ENCODE measurements at places on chromosomes 4 and X.

DNA sequence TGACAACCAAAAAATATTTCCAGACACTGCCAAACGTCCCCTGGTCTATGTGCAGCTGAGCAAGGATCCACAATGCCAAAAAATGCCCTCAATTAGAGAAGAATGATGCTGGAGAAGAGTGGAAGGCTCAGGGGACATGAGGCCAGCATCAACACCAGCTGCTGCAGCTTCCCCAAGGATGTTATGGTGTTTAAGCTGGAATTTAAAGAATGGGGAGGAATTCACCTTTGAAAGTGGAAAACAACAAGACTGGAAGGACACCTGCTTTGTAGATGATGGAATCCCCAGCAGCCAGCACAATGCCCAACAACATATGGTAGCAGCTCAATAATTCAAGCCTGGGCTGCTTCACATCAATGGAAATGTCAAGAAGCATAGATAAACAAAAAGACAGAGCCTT lies 20.3 kb upstream of the SMPX start:
- no peak for DNase-seq

DNA sequence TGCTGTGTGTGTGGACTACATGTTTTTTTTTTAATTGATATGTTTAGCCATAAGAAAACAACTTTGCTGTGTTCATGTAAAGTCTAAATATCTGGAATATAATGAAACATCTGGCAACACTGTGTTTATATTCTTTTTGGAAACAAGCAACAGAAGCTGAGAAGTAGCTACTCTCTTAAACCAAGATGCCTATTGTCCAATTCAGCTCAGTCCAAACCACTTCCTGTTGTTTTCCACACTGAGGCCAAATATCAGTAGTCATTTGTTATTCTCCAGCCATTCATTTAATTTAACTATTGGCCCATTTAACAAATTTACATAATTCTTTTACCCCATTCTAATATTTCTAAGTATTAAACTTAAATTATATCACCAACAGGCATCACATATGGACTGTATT lies 903.0 kb upstream of the SLIT2 start:
- DNase-seq: no peak

GRCh38 chr4:117478702-117479101 lies 393.3 kb upstream of the TRAM1L1 start:
- no peak for DNase-seq

- no peak for DNase-seq
Observed at GRCh38 chr4:168177546-168178149, 85.3 kb downstream of the ANXA10 start.

- DNase-seq: no peak
Observed at GRCh38 chr4:188300385-188300784, 161.1 kb downstream of the TRIML1 start.

- no peak for DNase-seq
Observed at GRCh38 chrX:23436875-23437274, 102.2 kb downstream of the PTCHD1 start.

DNA sequence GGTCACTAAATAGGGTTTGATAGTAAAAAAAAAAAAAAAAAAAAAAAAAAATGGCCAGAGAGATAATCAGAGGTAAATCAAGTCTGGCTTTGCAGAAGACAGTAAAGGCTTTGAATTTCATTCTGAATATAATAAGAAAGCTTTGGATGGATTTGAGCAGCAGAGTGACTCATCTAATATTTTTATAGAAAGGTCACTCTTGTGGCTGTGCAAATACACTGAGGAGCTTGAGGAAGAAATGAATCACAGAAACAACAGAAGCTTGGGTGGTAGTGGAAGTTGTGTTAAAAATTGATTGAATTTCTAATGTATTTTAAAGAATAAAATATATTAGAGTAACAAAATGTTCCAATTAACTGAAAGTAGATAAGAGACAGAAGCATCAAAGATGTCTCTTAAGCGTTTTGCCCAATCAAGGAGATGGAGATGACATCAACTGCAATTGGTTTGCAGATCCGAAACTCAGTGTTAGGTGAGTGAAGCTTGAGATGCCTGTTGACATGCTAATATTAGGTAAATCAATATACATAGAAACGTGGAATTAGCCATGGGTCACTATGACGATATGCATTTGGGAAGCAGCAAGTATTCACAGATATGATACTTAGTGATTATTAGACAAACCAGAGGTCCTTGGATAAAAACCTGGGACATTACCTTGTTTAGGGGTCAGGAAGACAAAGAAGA lies 280.5 kb downstream of the GPM6A start:
- no peak for DNase-seq

Measured in activated T-cell treated with anti-CD3 and anti-CD28 coated beads for 48 hours (primary cell).